ENCODE measurements at places on chromosomes 11 and 22.

DNA sequence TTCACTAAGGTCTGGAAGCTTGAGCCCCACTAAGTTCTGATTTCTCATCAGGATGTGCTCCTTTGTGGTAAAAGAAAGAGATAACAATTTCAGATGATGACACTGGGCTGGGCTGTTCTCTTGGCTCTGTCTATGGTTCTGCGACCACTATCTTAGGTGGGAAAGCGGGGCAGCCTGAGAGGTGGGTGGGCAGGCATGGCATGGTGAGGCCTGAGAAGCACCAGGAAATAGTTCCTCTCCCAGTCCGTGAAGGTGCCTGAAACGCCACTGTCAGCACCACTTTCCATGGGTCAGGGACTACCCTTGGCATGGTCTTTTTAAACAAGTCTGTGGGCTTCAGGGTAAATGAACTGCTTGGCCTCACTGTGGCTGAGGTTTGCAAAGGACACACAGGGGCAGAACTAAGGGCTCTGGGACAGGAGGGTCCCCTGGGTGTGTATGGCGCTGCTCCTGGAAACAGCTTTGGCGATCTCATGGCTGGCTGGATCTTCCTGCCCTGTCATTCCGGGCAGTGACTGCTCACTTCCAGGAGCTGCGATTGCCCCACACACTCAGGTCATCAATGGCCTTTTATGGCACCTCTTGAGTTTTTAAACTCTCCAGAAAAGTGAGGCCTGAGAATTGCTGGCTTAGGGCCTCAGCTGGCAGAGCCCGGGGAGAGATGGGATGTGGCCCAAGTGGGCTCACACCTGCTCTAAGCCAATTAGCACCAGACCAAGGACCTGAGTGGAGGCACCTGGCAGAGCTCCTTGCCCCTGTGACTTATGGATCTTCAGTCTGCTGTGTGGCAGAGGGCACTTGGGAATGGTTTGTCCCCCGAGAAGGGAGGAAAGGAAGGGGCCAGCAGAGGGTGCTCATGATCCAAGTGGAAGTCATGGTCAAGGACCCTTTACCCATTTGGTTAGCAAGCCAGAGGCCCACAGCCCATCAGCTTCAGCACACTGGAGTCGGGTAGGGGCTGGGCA, 55.6 kb upstream of the LYVE1 start:
- DNase-seq = no peak

DNA sequence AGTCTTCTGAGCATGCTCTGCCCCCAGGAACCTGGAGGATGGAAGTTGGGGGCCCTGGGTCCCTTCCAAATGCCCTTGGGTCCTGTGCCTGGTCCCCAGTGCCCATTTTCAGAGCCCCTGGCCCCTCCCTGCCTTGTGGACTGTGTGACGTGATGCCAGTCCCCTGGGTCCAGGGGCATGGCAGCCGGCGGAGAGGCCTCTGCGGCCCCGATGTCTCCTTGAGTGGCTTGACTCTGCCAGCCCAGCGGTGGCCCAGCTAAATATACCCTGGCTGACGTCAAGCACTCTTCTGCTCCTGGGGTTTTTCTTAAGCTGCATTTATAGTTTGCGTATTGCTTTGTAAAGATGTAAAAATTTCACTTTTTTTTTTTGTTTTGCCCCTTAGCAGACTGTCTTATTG, 35.2 kb upstream of the PARVG start:
- no peak for DNase-seq

DNA sequence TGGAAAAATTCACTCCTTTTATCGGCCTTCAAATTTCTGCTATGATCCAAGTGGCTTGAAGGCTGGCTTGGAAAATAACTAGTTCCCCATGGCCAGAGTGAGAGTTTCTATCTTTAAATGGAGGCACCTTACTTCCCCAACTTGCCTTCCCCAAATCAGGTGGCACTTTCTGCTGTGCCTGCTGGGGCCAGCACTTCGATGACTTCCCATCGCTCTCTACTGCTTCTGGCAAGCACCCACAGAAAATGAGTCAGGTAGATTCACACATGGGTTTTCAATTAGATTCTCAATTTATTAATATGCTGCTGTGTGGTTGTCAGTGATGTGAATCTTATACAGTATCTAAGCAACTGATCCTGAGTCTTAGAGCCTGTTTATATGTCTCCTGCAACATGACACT, 398.8 kb upstream of the RAG2 start:
- no peak for DNase-seq

GRCh38 chr22:44546686-44547310, 48.8 kb upstream of the RTL6 start:
- no peak for DNase-seq

GRCh38 chr11:12518606-12519385, 141.4 kb downstream of the PARVA start:
- no peak for DNase-seq

DNA sequence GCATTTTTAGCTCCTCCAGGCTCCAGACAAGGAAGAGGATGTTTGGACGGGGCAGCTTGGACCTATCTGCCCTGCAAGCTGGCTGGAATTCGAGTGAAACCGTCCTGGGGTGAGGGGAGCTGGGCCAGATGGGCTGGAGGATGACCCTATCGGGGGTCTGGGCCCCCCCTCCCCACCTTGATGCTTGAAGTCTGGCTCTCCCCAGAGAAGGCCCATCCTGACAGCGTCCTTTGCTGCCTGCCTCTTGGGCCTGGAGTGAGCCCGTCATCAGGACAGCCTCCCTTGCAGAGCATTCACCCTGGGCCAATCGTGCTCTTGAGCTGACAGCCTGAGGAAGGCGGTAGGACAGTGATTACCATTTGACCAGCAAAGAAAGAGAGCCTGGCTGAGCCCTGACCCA, 5.3 kb upstream of the PDGFB start:
- no peak for DNase-seq

- no peak for DNase-seq
Observed at GRCh38 chr11:128437136-128437535, 150.2 kb downstream of the ETS1 start.

DNA sequence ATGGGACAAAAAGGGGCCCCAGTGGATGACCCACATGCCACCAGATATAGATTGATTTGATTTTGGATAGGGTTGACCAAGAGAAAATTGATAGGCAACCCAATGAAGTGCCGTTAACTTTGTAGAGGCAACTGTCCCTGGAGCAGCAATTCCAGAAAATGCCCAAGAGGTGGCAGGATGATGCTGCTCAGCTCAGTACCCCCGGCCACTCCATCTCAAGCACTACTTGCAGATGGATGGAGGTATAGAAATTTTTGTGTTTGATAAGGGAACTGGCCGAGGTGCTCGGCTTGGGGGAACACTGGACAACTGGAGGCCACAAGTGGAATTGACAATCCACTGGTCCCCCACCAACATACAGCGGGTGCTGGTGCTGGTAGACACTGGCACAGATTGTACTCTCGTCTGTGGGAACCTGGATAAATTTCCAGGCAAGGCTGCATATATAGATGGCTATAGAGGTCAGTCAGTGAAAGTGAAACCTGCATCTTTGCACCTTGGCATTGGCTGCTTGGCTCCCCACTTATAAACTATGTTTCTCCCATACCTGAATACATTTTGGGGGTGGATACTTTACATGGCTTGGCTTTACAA, 86.3 kb downstream of the CCDC83 start:
- DNase-seq = peak; percentile 41

DNA sequence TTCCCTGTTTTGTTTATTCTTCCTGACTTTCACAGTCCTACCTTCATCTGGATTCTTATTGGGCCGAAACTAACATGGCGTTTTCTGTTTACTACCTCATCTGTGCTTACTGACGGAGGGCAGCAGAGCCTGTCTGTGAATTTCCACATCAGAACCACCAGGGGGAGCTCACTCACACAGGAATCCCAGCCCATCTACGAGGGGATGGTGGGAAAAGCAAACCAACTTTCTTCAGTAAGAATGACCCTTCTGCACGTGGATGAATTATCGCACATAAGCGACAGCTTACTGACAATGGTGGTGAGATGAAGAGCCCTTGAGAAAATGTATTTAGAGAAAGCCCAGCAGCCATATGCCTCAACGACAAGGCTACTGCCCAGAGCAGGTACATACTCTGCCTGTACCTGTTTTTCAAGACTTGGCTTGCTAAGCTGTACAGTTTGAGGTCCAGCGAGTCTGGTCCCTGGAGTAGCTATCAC, 42.5 kb downstream of the LARGE2 start:
- DNase-seq = peak; percentile 62

- no peak for DNase-seq
Observed at GRCh38 chr22:21894799-21895198, 27.4 kb upstream of the MAPK1 start.

DNA sequence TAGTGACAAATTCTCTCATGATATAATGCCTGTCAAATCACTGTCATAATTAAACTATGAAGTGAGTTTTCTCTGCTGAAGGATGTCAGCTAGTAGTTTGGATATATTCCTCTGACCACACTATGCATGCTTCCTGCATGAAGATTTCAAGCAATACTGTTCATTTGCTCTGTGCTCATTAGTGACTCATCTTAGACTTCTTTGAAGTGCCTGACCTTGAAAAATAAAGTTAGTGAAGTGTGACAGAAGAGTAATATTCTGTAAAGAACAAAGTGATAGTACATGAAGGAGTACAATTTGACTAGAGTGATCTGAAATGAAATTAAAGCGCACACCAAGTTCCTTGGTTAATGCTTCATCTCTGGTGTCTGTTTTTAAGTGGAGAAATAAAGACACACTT, 629.5 kb upstream of the ANO3 start:
- no peak for DNase-seq

- DNase-seq = no peak
Observed at GRCh38 chr11:9760193-9760575, 96.3 kb downstream of the SWAP70 start.

DNA sequence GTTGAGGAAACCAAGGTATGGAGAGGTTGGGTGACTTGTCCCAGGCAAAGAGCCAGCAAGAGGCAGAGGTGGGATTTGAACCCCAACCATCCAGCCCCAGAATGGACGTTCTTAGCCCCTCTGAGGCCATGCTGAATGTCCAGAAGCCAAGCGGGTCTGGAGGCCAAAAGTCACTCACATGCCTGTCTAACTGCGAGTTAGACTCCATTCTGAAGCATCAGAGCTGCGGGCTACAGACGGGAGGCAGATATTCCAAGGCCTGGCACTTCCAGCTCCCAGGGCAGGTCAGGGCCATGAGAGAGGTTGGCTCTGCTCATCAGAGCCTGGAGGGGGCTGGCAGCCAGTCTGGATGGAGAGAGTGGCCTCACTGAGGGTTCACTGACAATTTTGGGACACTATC, 616.5 kb downstream of the BRD1 start:
- DNase-seq = no peak

DNA sequence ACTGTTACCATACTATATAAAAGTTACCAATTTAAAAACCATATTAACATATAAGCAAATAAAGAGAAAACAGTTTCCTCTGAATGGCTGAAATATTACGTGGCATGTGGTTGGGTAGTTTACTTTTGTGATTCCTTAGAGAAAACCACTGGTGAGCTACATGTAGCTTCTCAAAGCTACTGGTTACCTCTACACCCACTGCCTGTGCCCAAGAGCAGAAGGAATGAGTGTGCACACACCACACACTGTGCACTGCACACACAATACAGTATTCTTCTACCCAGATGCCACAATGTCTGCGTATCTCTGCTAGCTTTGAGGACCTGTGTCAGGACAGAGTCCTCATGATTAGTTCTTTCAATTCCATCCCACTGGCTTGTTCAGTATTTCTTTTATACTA, 25.5 kb upstream of the YPEL1 start:
- no peak for DNase-seq

- DNase-seq = no peak
Observed at GRCh38 chr11:123622576-123622975, 31.8 kb downstream of the SCN3B start.

DNA sequence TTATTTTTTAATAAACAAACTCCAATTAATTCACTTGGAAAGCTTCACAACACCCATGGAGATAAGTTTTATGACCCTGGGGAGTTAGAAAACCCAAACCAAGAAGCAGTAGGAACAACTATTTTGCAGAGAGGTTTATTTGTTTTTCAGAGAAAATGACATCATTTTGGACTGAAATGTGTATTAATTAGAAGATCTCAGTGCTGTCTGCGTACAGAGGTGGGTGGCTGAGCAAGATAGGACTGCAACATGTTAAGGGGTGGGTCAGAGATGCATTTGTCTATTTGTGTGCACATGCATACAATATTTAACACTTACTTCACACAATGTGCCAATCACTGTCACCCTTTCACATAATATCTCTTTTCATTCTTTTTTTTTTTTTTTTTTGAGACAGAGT, 1.1 kb downstream of the SCGB1A1 start:
- DNase-seq = no peak

DNA sequence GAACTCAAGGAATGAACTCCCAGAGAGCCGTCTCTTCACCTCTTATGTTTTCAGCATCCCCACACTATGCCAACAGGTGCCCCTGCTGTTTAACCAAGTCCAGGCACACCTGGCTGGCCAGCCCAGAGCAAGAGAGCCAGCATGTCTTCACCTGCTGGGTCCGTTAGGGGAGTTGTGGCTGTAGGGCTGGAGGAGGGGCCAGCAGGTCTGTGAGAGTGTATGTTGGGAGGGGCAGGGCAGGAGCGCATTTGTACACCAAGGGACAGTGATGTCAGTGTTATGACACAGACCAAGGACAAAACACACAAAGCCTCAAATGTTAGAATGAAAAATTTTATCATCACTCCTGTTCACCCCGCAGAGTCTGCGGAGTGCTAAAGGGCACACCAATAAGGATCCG, 5.8 kb downstream of the PATZ1 start:
- no peak for DNase-seq

DNA sequence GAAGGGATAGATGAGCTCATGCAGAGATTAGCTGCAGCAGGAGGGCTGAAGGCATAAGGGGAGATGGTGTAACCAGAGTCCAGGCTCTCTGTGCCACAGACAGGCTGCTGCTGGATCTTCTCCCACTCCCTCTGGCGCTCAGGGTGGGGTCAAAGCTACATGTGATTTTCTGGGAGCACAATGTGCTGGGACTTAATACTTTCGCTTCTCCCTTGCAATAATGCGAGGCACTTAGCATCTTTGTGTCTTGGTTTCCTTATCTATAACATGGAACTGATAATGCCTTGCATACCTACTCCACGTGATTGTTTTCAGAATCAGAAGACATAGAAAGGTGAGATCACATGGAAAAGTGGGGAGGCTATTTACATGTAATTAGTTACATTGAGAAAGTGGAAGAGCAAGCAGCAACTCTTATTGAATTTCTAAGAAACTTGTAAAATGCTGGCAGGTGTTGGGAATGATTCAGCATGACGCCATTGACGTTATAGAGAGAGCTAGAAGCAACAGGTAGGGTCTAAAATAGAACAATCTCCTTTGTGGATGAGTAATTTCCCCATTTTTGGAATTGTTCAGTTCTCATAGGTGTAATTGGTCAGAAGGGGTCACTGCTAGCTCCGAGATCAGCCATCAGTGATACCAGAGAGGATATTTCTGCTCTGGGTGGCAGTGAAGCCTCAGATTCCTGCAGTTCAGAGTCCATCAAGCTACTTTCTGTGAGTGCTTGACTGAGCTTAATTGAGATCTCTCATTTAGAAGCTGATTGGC, 8.2 kb upstream of the OR9I1 start:
- no peak for DNase-seq

- peak; percentile 32 for DNase-seq
Observed at GRCh38 chr11:60428517-60428916, 855 bp upstream of the MS4A5 start.

DNA sequence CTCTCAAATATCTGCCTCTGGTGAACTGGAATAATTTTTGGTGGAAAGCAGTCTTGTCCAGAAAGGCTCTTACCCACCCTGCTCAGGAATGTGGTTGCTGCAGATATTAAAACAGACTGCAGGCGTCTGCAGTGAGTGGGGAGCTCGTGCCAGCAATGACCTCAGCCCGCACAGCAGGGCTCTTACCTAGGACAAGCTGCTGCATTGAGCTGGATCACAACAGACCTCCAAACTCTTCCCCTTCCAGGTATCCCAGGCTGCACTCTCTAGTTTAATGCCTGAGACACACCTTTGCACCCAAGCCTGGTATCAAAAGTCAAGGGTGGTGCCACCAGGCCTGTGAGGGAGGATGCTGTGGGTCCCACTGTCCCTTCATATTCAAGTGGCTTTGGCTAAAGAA, 69.7 kb upstream of the CDON start:
- DNase-seq = no peak
